Smooth muscle cell of the pulmonary artery (primary cell): ENCODE measurements at places on chromosomes 2 and 18. TPM values are rescaled to one million over a fixed set of nuclear protein-coding genes. Genes with fewer than 3 reads are reported as not detected.

The ALLC gene
- not detected in 2 replicates for total RNA-seq

The NLRC4 gene
- 0.03 TPM in 1 of 2 replicates, not detected in the other for total RNA-seq

The MGAT4A gene
- 0.33 and 0.86 TPM in 2 replicates for total RNA-seq

The KCNF1 gene
- total RNA-seq = not detected in 2 replicates

The ANKRD29 gene
- 2.0 and 8.3 TPM in 2 replicates for total RNA-seq

The KCNG3 gene
- not detected in 2 replicates for total RNA-seq

The EPC2 gene
- 16.9 and 19.2 TPM in 2 replicates for total RNA-seq

The FHOD3 gene
- 7.0 and 8.8 TPM in 2 replicates for total RNA-seq

The GNLY gene
- 0.07 TPM in 1 of 2 replicates, not detected in the other for total RNA-seq

The TBR1 gene
- 0.03 TPM in 1 of 2 replicates, not detected in the other for total RNA-seq

The HOXD13 gene
- not detected in 2 replicates for total RNA-seq
